Activated CD8-positive, alpha-beta memory T cell treated with anti-CD3 and anti-CD28 coated beads, Interleukin-2, amount 50 U/mL, for 48 hours (primary cell): ENCODE measurements at places on chromosomes 4 and X.

GRCh38 chr4:73189274-73189810 lies 69.3 kb downstream of the ANKRD17 start:
- DNase-seq = no peak

- DNase-seq = no peak
These were observed 212.8 kb downstream of the MAB21L2 start for GRCh38 chr4:150794706-150795105.

- DNase-seq = no peak
These were observed 535 bp downstream of the WAS start for GRCh38 chrX:48684134-48684533.

- no peak for DNase-seq
These were observed 117.2 kb downstream of the PDHA2 start for GRCh38 chr4:95957054-95957453.

- DNase-seq = no peak
These were observed 100.7 kb upstream of the MAMLD1 start for GRCh38 chrX:150262456-150262855.

DNA sequence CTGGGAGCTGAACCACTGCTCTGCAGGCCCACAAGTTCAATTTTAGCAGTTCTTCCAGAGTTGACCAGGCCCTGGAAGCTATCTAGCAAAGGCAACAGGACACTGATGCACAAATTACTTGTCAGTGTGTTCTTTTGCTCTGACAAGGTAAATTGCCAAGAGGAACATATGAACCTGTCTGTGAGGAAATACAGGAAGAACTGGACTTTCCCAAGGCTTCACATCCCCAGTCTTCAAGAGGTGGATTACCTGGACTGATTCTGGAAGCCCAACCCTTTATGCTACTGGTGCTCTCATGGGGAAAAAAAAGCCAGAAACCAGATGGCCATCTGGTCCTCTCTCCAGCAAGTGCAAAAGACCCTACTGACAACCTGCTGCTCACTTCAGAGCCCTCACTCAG lies 1.9 kb upstream of the TMEM185A start:
- no peak for DNase-seq

DNA sequence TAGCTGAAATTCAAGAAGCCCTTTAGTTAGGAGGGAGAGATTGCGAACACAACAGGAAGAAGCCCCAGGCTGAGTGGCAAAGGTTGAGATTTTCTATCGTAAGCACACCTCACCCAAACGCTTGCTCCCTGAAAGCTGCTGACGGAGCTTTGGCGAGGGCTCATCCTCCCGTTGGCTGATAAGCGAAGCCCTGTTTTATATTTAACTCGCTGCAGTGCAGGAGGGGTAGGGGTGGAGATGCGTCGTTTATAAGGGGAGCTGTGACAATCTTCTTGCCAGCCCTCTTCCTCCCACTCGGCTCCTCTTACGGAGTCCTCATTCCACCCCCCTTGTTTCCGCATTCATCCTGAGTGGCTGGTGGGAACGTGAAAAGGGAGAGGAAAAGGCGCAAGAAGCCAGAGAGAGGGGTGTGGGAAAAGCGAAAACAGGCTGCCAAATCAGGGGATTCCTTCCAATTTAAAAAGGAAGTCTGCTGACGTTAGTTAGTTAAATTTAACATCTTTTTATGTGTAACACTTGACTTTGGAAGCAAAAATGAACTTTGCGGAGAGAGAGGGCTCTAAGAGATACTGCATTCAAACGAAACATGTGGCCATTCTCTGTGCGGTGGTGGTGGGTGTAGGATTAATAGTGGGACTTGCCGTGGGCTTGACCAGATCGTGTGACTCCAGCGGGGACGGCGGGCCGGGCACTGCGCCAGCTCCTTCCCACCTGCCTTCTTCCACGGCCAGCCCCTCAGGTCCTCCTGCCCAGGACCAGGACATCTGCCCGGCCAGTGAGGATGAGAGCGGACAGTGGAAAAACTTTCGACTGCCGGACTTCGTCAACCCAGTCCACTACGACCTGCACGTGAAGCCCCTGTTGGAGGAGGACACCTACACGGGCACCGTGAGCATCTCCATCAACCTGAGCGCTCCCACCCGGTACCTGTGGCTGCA lies at the start of gene ENPEP:
ENPEP (plus strand) TSS at position 275 of the 938 bp plus-strand sequence; CDS start at position 535, 260 bp downstream.
- no peak for DNase-seq

- DNase-seq = no peak
These were observed 60.5 kb upstream of the TSPAN7 start for GRCh38 chrX:38500866-38501265.

- no peak for DNase-seq
These were observed 148.6 kb downstream of the TLL1 start for GRCh38 chr4:166021617-166022016.

- peak; percentile 61 for DNase-seq
These were observed at the start of gene AADAT for GRCh38 chr4:170089668-170090351. Gene AADAT, minus strand, starts transcription at chr4:170089956. Its CDS starts 266 bp downstream, at chr4:170089690.

DNA sequence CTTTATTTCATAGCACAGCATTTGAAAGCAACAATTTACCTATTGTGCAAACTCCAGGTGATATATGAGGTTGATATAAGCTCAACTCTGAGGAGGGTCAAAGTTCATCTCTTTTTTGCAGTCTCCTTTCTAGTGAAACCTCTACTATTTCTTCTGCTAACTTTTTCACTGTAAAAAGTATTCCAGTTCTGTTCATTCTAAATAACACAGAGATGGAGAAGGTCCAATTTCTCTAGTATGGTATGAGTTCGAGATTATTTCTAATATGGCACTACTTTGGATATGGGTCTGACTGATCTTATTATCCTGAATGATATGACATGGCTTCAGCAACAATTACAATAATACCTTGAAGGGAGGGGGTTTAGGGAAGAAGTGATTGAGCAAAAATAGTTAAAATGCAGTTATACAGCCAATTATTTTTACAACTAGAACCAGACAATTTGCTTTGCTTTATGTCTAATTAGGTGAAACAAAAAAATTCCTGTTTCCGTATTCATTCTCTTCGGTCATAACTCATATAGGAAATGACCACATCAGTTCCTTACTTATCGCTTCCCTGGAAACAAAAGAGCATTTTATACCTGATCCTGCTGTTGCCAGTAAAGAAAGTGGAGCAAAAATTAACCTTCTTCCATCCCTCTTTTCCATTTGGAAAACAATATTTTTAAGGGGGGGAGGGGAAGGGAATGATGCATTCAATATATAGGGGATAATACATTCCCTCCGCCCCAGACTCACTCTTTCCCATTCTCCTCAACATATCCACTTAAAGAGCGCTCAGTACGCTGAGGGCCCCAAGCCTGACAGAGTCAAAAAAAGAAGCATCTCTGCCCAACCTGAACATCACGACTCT lies 1.0 kb downstream of the TBC1D9 start:
- DNase-seq = no peak

GRCh38 chr4:77992581-77992980 lies 64.5 kb upstream of the FRAS1 start:
- no peak for DNase-seq

DNA sequence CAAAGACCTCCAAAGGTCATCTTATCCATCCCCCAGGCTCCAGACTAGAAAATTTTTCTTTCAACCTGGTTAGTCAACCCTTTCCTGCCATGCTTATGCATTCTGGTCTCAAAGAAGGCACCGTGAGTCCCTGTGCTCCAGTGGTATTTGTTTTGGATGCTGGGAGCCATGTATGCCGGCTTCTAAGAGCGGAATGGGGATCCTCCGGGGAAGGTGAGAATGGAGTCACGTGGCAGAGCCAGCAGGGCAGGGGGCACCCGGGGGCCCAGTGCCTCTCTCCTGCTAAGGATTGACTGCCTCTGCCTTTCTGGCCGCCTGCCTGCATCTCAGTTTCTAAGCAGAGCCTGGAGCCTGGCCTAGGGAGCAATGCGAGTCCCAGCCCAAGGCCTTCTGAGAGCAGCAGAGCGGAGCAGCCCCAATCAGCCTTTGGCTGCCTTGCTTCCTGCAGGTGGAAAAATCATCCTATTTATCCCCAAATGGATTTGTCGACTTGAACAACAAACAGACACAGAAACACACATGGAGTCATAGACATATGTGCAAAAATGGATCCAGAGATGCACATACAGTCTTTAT lies 141.0 kb downstream of the PJA1 start:
- DNase-seq = no peak

DNA sequence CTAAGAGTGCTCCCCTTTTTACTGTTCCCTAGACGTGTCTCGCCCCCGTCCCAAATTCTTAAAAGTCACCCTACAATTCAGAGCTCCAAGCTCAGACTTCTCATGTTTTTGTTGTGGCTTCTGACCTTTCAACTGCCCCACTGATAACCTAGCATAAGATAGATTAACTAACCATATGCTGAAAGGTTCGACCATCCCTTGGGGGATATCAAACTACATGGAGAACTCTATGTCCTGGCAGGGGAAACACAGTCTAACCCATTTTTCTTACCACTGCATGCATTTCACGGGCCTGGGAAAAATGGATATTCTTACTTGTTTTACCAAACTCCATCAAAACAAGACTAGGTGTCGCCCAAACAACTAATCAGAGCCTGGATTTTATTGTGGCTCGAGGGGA lies 236.4 kb upstream of the MID1 start:
- no peak for DNase-seq

- peak; percentile 59 for DNase-seq
These were observed at the start of gene HELT for GRCh38 chr4:185017964-185018772. Gene HELT, plus strand, starts transcription at chr4:185018490. Its CDS starts 439 bp downstream, at chr4:185018929.

DNA sequence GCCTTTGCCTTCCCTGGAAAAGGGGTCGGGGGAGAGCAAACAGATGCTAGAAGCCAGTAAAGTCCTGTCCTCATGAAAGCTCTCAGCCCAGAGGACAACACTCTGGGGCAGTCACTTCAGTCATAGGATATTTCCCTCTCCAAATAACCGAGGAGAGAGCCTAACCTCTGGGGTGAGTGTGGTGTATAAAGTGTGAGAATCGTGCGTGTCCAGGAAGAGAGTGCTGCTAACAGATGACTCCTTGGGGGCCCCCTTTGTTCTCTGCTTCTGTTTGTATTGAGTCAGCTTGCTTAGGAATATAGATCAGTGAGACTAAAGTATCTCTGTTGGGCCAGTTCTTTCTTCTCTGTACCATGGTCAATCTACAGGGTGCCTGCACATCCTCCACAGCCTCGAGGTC lies 247.2 kb downstream of the PALLD start:
- DNase-seq = no peak

- DNase-seq = no peak
These were observed 182.5 kb upstream of the INTU start for GRCh38 chr4:127450276-127450675.

DNA sequence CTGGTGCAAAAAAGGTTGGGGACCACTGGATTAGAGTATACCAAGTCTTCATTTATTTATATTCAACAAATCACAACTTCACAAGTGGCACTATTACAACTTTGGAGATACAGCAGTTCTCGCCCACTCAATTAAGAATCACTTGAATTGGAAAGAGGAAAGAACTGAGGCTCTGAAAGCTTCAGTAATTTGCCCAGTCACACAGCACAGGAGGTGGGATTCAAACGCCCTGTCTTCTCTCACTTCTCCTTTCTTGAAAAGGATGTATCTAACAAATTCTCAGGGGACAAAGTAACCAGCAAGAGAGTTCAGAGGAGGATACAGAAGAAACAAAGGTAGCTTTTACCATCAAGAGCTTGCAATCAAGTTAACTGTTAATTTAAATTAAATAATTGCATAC lies 12.4 kb downstream of the SMIM14 start:
- no peak for DNase-seq

DNA sequence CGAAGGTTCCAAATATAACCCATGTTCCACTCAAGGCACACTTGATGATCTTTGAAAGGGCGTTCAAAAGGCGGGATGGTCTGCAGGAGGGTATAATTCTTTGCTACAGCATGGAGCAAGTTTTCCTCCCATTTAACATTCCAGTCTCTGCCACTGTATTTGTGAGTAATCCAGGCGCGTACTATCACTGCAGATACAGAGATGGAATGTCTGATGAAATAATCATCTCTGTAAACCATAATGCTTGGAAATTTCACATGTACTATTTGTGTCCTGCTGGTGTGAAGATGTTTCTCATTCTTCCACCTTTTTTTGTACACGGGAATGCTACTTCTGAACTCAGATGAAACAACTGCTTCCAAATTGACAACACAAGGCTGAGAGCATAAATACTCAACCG lies 15.5 kb downstream of the SEL1L3 start:
- no peak for DNase-seq

- no peak for DNase-seq
These were observed 4.9 kb upstream of the TMEM33 start for GRCh38 chr4:41930139-41930831.

GRCh38 chr4:21198683-21199082 lies 498.4 kb downstream of the PACRGL start:
- DNase-seq = no peak

GRCh38 chr4:108596344-108596743 lies 24.0 kb upstream of the RPL34 start:
- no peak for DNase-seq

- no peak for DNase-seq
These were observed 58.0 kb downstream of the ENPEP start for GRCh38 chr4:110533940-110534339.

DNA sequence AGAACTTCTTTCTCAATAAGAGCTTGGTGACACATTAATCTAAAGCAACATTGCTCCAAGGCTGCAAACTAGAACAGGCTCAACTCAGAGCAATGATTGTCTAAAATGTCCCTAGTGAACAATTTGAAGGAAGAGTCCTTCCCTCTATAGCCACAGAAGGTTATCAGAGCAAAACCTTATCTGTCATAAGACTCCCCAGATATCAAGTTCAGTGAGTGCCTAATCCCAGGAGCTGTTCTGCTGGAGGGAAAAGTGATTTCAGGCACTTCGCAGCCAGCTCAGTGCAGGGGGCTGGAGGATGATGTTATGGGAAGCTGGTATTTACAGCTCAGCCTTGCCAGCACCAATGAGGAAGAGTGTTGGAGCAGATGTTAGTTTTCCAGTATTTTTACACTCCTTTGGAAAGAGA lies 497.5 kb downstream of the INPP4B start:
- DNase-seq = no peak

- DNase-seq = no peak
These were observed 1.9 kb downstream of the NEUROG2 start for GRCh38 chr4:112513971-112514646.

GRCh38 chrX:10949541-10949940 lies 161.6 kb upstream of the HCCS start:
- no peak for DNase-seq

- DNase-seq = no peak
These were observed 4.1 kb downstream of the ABCB7 start for GRCh38 chrX:75151827-75152592.

DNA sequence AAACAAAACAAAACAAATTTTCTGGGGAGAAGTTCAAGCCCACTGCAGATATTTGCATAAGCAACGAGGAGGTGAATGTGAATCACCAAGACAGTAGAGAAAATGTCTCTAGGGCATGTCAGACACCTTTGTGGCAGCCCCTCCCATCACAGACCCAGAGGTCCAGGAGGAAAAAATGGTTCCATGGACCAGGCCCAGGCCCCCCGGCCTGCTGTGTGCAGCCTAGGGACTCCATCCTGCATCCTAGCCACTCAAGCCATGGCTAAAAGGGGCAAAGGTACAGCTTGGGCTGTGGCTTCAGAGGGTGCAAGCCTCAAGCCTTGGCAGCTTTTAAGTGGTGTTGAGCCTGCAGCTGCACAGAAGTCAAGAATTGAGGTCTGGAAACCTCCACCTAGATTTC lies 54.0 kb downstream of the LPAR4 start:
- no peak for DNase-seq
